ENCODE measurements at places on chromosomes 6 and 20.

GRCh38 chr20:53782612-53783246 is 189.1 kb upstream of the ZNF217 start:
- no peak for DNase-seq

GRCh38 chr20:58256307-58256706 is 27.9 kb upstream of the ANKRD60 start:
- DNase-seq = no peak

- DNase-seq = no peak
These were observed at the start of gene CDH26 for GRCh38 chr20:59958123-59958522. CDH26 (plus strand) TSS chr20:59958423; CDS start chr20:59958727, 304 bp downstream.

- DNase-seq = peak; percentile 84
These were observed 55.5 kb downstream of the PRDM1 start for GRCh38 chr6:106141441-106142237.

DNA sequence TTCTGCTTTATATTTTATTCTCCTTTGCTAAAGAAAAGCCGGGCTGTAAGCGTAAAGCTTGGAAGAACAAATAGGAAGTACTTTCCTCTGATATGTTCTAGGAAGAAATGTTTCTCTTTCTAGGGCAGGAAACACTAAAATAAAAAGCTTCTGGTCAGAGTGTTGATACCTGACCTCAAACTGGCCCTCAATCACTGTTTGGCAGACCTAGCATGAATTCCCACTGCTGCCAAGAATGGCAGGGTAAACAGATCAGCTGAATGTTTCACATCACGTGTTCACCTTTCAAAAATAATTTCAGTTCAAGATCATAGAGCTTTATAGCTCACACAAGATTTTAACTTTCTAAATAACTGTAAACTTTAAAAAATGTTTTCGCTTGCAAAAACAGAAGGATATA is 2.9 kb downstream of the MPC1 start:
- no peak for DNase-seq

DNA sequence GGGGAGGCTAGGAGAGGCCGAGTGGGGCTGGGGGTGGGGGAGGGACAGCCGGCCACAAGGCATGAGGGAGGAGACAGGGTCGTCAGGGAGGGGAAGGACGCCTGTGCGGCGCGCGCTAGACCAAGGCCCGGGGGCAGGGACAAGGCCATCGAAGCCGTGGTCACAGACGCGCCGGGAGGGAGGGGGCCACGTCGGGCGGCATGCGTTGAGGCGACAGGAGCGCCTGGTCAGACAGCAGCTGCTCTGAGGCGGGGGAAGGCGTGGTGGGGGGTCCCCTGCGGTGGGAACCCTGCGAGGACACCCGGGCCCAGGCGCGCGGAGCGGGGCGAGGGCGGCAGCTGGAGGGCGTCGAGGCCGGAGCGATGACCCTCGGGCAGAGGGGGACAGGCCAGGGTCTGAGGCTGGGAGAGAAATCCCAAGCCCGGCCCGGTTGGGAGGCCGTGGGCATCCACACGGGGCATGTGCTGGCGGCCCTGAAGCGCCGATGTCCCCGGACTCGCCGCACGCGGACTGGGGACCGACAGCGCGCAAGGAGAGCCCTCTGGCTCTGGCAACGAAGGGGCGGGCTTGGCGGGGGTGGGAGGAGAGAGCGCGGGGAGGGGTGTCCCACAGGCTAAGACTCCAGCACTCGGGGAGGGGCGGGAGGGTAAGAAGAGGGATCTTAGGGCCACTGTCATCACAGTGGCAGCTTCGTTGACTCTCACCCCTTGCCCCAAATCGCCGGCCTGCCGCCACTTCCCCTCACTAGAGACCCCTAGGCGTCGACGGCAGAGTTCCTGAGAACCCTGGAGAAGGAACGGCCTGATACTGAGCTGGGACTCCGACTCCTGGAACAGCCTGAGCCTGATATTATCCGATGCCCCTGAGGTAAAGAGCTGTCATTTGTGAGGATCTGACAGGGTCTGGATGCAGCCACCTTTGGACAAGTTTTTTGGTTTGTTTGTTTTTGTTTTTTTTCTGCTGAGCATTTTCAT is 5.0 kb downstream of the TMEM239 start:
- no peak for DNase-seq

- no peak for DNase-seq
These were observed 656.7 kb downstream of the EPHA7 start for GRCh38 chr6:92762443-92763273.

- DNase-seq = no peak
These were observed 148.4 kb downstream of the GRIK2 start for GRCh38 chr6:101541894-101542293.

DNA sequence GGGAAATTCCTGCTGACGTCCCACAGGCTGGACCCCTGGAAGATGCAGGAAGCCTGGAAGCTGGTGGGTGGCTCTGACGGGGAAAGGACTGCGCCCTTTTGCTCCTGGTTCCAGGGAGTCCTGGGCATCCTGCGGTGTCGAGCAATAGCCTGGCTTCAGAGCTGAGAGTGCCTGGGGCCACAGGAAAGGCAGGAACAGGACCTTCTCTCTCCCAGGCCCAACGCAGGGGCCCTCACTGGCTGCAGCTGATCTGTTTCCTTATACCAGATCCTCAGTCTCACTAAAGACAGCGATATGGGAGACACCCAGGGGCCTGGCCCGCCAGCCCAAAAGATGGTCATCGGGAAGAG is 1.4 kb downstream of the B3GALT4 start:
- DNase-seq = no peak

DNA sequence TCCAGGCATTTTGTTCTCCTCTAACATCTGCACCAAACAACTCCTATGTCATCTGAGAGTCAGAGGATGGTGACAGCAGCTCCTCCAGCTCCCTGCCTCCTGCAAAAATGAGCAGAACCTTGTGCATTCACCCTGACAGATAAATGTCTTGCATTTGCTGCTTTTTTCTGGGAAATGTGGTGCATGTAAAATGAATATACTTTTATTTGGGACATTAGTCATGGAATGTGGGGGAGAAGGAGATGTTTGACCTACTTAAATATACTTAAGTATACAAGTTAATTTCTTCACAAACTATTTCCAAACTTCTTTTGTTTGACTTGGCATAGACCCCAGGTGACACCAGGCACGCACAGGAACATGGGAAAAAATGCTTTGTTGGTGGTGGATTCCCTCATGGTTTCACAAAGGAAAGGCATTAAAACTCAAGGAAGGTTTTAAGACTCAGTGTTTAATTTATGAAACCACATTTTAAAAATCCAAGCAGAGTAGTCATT is 181.8 kb upstream of the MCHR2 start:
- no peak for DNase-seq

GRCh38 chr6:87716928-87717614 is 15.0 kb upstream of the AKIRIN2 start:
- DNase-seq = no peak

GRCh38 chr20:24950128-24950835 is 1.2 kb downstream of the CST7 start:
- DNase-seq = no peak

DNA sequence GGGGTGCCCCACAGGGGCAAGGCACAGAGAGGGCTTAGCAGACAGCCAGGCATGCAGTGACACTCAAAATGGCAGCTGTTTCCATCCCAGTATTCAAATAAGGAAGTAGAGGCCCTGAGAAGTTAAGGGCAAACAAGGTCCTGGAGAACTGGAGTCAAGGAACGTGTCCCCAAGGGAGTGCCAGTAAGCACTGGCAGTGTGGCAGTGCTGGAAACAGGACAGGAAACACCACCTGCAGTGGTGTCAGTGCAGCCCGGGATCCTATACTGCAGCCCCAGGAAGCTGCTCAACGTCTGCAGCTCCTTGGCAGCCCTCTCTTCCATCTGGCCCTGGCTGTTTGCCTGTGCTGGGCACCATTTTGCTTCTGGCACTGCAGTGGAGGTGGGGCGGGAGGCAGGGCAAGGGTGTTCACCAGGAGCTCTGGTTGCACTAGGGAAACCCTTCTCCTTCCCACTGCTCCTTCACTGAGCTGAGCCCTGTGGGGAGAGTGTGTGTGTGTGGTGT is 56.3 kb downstream of the EDN3 start:
- no peak for DNase-seq

DNA sequence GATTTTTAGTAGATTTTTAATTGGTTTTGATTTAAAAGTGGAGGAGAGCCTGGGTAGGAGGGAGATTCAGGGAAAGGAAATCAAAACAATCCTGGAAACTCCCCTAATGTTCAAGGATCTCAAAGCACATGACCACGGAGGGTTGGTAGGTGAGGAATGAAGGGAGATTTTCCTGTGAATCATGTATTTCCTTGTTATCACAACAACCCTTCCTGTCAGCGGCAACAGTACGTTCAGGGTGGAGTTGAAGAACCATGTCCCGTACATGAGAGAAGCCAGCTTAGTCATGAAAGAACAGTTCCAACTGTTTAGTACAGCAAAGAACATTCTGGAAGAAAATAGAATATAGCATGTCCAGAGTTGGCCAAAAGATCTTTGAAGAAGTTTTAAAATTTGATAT is 79.4 kb upstream of the SCAF8 start:
- DNase-seq = no peak

DNA sequence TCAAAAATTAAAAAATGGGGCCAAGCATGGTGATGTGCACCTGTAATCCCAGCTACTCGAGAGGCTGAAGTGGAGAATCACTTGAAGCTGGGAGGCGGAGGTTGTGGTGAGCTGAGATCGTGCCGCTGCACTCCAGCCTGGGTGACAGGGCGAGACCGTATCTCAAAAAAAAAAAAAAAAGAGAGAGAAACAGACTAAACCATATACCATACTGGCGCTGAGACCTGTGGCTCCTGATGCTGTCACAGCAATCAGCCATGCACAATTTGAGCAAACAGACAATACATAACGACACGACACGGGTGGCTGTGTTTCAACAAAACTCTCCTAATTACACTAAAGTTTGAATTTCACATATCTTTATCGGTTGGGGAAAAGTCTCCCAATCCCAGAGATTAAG is 14.9 kb upstream of the CBFA2T2 start:
- no peak for DNase-seq

- no peak for DNase-seq
These were observed 339.7 kb downstream of the PRKN start for GRCh38 chr6:162387718-162388382.

DNA sequence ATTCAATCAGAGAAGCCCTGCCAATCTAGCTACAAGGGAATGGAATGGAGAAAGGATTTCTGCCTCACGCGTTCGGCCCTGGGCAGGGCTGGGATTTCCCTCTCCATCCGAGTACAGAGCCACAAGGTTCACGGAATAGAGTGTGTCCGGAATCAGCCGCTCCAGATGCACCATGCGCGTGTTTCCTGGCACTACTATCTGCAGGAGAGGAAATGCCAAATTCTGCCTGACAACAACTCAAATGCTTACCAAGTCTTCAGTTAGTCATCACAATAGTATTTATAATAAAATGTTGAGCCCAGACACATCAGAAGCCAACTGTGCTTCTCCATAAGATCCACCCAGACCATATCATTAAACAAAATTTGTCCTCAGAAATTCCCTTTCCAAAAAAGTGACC is 75.1 kb downstream of the COL12A1 start:
- DNase-seq = no peak

GRCh38 chr20:6705106-6705766 is 62.2 kb upstream of the BMP2 start:
- no peak for DNase-seq

DNA sequence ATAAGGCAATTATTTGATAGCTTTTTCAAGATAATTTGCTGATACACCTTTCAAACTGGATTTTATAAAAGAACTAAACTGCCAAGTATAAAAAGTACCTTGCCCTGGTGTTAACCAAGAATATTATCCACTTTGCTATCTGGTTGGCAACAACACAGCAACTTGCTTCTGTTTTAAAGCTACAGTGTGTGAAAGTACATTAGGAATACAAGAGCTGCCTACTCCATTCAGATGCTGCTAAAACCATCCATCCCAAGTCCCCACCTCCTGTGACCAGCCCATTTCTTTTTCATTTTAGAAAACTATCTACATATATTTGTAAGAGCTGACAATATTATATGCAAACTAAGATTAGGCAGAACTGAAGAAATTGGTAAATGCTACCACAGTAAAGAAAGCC is 12.8 kb downstream of the CLDN20 start:
- DNase-seq = no peak

DNA sequence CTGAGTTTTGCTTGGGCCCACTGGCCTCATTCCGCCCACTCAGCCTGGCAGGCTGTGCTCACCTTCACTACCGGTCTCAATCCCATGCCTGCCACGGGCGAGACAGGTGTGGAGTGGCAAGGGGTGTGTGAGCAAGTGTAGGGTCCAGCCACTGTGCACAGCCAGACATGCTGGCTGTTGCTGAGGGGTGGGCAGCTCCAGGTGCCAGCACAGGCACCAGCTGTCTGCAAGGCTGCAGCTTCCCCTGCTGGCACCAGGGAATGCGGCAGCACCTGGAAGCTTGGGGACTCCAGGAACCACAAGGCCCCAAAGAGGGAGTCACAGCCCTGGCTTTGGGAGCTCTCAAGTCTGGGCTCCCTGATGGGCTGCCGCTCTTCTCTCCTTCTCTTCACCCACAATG is 372.7 kb downstream of the CBLN4 start:
- no peak for DNase-seq

GRCh38 chr6:8738951-8739350 is 303.6 kb upstream of the SLC35B3 start:
- DNase-seq = no peak

- no peak for DNase-seq
These were observed 265.8 kb upstream of the GJE1 start for GRCh38 chr6:141866731-141867497.

DNA sequence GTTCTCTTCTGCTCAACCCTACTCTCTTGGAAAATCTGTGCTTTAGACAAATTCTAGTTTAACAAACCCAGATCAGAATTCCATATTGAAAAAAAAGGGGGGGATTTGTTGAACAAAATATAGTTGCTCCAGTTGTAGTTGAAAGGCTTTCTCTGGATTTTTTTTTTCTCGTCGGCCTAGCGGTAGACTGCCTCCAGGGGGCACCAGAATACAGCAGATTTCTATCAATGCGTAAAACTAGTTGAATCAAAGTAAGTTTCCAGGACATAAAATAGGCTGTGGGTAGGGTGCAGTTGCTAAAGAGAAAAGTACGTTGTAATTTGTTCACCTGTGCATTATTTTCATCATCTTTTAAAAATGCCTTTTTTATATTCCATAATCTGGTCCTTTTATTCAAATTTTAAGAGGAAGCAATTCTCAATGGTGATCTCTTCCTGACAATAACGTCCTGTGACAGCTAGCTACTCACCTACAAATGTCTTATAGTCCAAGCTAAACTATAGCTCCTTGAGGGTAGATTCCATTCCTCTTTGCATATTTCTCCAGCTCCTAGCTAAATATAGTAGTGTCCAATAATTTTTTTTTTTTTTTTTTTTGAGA is 105.4 kb downstream of the PERP start:
- DNase-seq = peak; percentile 76

Data from CD4-positive, alpha-beta T cell treated with Interleukin-15 for 4 hours (primary cell).